ENCODE measurements at places on chromosomes 7 and 10.
A peak's percentile ranks its signal among the peaks of the same experiment; 100 is the strongest.

GRCh38 chr7:157547611-157548010, 210.8 kb downstream of the DNAJB6 start:
- no peak for DNase-seq

DNA sequence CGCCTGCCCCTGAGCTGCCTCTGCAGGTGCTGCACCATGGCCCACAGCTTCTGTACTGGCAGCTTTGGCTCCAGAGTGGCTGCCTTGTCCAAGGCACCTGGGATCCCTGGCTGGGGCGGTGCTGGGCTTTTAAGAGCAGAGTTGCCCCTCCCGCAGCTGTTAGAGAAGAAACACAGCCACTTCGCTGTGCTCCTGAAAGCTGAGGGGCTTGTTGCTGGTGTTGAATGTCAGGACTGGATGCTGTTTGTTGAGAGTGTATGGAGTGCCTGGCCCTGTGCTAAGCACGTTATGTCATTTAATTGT, 6.2 kb downstream of the FAM241B start:
- DNase-seq: no peak

- DNase-seq: no peak
Observed at GRCh38 chr10:92848037-92848440, 281 bp upstream of the EXOC6 start.

DNA sequence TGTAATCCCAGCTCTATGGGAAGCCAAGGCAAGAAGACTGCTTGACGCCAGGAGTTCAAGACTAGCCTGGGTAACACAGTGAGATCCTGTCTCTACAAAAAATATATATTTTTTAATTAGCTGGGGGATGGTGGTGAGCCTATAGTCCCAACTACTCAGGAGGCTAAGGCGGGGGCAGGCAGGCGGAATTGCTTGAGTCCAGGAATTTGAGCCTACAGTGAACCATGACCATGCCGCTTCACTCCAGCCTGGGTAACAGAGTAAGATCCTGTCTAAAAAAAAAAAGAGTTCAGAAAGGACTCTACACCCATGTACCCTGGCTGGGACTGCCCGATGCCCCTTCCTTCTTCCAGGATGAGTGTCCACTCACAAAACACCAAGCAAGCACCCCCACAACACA, 648.7 kb downstream of the PARD3 start:
- DNase-seq: no peak

- DNase-seq: no peak
Observed at GRCh38 chr10:87064651-87065050, 30.0 kb downstream of the GLUD1 start.

- DNase-seq: no peak
Observed at GRCh38 chr7:1013581-1013980, 30.6 kb downstream of the CYP2W1 start.

DNA sequence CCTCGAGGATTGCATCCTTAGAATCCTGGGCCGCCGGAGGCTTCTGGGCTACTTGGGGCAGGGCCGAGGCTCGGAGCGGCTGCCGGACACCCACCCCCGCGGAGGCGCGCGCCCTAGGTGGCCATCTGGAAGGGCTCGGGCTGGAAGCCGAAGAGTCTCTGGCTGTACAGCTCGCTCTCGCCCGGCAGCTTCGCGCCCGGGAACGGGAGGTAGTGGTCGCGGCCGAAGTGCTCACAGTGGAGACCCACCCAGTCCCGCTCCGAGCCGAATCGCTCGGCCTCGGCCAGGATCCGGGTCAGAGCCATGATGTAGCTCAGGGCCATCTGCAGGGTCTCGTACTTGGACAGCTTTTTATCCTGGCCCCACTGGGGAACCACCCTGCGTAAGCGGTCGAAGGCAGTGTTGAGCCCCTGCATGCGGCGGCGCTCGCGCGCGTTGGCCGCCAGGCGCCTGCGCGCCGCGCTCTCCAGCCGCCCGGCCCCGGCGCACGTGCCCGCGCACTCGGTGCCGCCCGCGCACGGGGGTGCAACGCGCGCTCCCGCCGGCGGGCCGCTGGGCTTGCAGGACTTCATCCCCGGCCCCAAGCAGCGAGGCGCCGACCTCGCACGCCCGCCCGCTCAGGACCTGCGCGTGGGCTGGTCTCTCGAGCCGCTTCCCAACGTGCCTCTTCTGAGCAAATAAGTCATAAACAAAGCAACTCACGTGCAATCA, 652 bp downstream of the ATOH7 start:
- DNase-seq: peak; percentile 52

- no peak for DNase-seq
Observed at GRCh38 chr10:93280699-93281366, 201.3 kb downstream of the MYOF start.

DNA sequence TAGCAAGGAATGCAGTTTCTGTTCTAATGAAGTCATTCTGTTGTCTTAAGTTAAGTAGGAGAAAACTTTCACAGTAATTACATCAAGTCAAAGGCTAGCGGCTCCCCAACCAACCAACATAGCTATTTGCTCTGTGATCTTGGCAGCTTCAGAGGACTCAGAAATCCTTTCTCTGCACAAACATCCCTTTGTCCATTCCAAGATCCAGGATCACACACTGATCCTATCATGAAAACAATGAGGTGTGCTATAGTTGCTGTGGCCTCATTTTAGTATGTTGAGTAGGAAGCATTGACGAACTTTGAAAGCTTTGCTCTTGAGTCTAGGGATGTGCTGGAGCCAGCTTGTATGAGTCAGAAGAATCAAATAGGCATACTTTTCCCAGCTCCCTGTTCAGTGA, 218.2 kb upstream of the PRSS58 start:
- DNase-seq: no peak

GRCh38 chr7:99102361-99102760, 41.5 kb downstream of the SMURF1 start:
- DNase-seq: peak; percentile 65

DNA sequence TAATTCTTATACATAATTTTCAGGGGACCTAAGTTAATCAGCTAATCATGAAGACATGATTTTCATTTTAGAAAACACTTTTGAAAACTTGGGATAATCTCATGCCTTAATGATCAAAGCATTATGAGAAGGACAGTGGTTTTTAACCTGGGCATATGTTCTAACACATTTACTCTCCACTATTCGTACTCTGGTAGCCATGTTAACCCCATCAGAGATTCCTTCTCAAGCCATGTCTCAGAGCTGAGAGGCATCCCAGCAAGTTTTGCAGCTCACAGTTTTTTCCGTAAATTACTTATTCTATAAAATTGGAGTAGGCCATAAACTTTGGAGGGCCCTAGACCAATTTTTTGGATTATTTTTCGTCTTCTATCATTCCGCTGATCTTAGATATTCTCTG, 15.7 kb downstream of the AKR1C1 start:
- no peak for DNase-seq

- peak; percentile 84 for DNase-seq
Observed at GRCh38 chr10:78520737-78521430, 487.2 kb downstream of the RPS24 start.

GRCh38 chr10:99143651-99144050, 92.0 kb downstream of the HPSE2 start:
- no peak for DNase-seq

- DNase-seq: no peak
Observed at GRCh38 chr7:673681-674453, 52.6 kb upstream of the DNAAF5 start.

DNA sequence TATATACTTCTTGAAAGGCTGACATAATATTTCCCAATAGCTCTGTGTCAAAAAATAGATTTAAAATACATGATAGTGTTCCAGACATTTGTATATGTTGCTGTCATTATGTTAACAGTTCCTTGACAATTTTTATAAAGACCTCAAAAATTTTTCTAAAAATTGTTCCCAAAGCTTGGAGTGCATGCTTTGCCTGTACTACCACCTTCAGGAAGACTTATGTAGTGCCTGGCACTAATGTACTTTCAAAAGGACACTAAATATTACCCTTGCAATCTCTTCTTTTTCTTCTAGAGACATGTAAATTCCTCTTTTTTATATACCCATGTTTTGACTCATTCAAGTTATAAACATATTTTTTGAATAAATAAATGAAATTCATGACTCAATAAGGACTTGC, 48.0 kb upstream of the SP8 start:
- peak; percentile 8 for DNase-seq

GRCh38 chr7:75756991-75757676, 14.9 kb downstream of the CCL26 start:
- peak; percentile 54 for DNase-seq

DNA sequence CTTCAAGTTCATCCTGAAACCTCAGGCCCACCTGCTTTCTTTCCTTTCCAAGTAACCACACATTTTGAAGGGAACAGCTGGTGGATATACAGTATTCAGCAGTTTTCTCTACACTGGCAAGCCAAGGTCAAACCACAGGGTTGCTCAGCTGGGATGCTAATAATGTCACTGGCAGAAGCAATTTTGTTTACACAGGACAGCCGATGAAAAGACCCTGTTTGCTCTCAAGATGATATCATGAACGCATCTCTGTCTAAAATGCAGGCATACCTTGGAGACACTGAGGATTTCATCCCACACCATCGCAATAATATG, 186.2 kb downstream of the USP6NL start:
- DNase-seq: no peak

GRCh38 chr7:45679516-45679915, 105.3 kb downstream of the ADCY1 start:
- no peak for DNase-seq

DNA sequence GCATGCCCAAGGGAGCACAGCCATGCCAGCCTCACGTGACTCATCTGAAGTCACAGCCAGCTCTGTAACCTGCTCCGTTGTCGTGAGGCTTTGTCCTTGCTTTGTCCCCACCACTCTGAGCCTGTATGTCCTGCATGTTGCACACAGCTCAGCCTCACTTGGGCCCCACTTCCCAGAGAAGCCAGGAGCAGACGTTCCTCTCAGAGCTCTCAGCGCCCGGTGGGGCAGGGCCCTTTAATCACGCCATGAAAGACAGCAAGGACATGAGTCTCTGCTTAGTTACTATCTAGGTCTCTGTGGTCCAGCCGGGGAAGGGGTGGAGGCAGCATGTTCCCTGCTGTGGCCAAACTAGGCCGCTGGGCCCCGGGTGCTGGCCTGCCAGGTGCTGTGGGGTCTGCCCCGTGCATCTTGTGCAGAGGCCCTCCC, 127.4 kb upstream of the FAM20C start:
- DNase-seq: no peak

DNA sequence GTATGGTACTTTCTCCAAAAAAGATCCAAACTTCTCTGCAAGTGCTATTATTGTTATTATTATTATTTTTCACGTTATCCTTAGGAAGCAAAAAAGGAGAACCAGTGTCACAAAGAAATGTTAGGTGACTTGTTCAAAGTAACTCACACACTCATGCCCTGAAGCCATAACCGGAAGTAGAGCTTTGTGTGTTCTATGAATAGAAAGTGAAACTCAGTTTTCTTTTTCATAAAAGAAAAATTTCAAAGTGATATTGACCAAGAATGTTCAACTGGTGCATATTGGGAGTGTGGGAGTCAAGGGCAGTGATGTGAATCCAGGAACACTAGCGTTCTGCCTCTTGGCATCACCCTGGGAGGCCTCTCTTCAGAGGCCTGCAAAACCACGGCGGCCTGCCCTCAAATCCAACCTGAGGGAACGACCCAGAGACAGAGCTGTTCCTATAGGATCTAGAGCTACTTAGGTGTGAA, 106.1 kb downstream of the PRKCQ start:
- peak; percentile 46 for DNase-seq

- DNase-seq: no peak
Observed at GRCh38 chr10:14603534-14604102, 171.1 kb downstream of the FAM107B start.

DNA sequence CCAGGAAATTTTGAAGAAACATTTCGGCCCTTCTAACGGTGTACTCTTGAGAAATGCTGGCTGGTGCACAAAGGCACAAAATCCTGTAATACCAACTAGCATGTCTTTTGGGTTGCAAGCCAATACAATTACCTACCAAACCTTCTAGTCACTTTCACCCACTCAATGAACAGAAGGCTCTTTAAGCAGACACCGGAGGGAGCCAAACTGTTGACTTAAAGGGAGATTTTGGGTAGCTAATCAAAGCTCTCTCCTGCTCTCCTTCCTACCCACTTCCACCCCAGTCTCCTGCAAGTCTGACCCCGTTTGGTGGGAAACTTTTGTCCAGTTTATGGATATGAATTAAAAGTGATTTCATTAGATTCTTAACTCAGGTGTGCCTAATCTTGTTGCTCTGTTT, 24.0 kb downstream of the GRM3 start:
- DNase-seq: no peak

DNA sequence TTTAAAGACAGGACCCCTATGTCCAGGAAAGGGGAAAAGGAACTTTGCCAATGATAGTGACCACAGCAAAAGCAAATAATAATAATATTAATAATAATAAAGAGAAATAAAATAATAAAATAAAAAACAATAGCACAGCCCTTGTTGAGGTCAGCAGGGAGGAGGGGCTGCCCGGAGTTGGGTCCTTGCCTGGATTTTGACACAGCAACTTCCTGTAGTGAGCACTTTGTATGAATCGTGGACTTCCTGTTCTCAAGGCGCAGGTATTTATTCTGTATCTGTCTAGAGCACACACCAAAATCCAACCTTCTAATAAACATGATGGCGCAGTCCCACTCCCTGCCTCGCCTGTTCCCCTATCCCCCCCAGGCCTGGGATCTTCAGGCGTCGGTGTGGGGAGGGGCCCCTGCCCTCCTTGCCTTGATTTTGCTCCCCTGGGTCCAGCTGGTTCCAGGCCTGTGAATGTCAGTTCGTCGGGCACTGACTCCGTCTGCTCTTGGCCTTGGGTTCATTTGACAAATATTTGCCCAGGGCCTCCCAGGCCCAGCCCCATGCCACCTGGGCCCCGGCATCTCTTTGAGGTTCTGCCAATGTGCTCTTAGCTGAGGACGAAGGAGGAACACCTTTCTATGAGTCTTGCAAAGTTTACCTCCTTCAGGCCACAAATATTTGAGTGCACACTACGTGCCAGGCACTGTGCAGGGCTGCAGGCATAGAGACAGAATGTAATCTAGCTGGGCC, 13.9 kb downstream of the TRIM8 start:
- peak; percentile 33 for DNase-seq

DNA sequence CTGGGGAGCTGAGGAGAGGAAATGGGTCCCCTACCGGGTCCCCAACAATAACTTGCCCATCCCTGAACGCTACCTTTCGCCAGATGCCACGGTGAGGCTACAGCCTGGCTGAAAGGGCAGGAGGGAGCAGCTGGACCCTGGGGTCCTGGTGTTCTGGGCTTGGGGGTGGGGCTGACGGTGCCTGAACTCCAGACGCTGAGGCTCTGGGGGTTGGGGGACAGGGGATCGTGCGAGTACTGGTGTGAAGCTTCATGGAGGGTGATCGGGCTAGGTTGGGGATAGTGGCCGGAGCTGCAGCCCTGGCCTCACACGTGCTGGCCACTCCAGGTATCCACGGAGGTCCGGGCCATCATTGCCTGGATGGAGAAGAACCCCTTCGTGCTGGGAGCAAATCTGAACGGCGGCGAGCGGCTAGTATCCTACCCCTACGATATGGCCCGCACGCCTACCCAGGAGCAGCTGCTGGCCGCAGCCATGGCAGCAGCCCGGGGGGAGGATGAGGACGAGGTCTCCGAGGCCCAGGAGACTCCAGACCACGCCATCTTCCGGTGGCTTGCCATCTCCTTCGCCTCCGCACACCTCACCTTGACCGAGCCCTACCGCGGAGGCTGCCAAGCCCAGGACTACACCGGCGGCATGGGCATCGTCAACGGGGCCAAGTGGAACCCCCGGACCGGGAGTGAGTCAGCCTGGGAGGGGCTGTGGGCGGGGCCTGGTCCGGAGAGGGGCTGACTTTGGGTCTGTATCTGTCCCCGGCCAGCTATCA, 8.3 kb downstream of the AEBP1 start:
- no peak for DNase-seq
